ENCODE measurements at places on chromosomes 2 and 18. TPM values are rescaled to one million over a fixed set of nuclear protein-coding genes. Genes with fewer than 3 reads are reported as not detected.

DNA sequence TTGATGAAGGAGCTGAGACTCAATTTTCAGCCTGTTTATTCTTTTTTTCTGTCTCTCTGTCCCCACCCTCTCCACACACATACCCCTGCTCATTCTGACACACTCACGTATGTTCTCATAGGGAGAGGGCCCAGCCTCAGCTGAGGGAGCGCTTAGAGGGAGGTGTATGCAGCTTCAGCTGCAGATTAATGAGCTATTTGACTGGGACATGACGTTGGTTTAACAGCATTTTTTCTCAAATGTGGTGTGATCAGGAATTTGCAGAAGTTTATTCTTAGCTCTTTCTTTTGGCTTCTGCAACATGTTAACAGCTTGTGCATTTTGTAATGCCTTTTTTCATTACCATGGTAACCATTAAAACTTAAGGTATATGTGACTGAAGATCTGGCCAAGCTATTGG is 1547.1 kb upstream of the PIK3C3 start:
- DNase-seq: no peak

DNA sequence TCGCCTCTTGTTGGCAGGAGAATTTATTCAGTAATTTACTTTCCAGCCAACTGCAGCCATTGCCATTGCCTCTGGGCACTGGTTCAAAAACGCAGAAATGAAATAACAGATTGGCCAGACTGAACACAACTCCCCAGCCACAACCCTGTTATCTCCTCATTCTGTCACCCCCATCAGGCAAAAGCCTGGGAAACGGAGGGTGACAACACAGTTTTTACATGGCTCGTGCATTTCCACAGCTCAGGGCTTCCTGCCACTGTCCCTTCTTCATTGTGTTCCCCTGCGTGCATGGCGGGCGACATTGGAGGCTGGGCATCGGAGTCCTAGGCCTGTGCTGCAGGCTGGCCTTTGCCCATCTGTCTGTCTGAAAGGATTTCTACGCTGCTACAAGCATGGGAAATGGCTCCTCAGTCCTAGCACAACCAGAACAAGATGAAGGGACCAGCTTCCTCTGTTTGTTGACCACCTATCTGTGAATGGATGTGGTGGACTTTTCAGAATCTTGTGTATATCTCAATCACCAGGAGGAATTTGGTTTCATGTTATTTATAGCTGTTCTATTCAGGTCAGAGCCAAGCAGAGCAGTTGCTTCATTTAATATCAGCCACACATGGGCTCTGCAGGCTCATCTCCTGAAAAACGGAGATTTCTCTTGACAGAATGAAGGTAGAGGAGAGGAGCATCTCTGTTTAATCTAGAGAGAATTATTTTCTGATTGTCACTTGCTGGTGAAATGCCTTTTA is 107.0 kb downstream of the MGAT5 start:
- no peak for DNase-seq

- DNase-seq: no peak
Observed at GRCh38 chr2:102780467-102780866, 18.6 kb downstream of the TMEM182 start.

DNA sequence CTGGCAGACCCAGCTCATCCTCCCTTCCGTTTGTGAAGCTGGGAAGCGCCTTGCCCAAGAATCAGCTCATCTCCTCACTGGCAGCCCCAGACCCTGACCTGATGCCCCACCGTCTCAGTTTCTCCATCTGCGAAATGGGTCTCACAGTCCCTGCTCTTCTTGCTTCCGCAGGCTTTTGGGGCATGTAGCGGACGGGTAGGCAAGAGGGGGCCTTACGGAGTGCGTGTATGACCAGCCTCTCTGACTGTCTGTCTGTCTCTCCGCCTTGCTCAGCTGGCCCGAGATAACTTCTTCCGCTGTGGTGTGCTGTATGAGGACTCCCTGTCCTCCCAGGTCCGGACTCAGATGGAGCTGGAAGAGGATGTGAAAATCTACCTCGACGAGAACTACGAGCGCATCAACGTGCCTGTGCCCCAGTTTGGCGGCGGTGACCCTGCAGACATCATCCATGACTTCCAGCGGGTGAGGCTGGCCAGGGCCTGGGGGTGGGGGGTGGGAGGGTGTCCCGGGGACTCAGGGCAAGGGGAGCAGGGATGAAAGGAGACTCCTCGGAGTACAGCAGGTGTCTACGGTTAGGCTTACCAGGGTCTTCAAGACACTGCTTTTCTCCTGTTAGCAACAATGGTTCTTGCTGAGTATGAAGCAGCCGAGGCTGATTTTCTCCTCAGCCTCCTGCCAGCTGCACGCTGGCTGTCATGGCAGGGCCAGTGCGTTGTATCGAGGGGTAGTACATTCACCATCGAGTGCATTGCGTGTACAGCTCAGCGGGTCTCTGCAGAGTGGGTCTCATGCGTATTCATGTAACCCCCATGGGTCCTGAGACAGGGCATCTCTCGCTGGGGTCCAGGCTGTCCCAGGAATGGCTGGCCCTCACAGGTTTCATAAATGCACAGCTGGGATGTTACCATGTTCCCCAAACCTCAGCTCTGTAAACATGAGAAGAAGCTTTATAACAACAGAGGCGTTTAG is 10.9 kb downstream of the ITM2C start:
- no peak for DNase-seq

- no peak for DNase-seq
Observed at GRCh38 chr2:46082531-46083485, 214.4 kb upstream of the EPAS1 start.

GRCh38 chr2:98445177-98445682 is 572 bp downstream of the INPP4A start:
- DNase-seq: no peak

GRCh38 chr2:240518981-240519380 is 38.8 kb downstream of the ANKMY1 start:
- DNase-seq: no peak

DNA sequence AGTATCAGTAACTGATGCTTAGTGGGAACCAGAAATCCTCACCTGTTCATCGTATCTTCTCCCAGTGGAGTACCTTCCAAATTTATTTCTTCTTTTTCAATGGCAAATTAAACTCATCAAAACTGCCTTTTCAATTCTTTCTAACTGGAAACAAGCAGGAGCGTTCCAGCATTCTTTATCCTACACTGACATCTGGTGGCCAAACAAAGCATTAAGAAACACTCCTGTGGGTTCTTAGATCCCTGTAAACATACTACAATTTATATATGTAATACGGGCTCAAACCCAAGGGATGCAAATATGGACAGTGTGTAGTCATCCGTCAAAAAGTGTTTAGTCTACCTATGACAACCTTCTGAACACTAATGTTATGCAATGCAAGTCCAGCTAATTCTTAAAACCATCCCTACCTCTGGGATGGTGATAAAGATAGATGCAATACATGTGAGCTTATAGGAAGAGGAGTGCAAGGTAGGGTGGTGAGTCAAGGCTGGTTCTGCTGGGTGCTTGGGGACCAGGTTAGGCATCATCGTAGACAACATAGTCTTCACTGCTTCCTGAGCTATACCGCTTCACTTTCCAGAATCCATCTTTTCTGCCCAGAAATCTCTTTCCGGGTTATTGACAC is 375.0 kb downstream of the CTNNA2 start:
- DNase-seq: peak; percentile 20

DNA sequence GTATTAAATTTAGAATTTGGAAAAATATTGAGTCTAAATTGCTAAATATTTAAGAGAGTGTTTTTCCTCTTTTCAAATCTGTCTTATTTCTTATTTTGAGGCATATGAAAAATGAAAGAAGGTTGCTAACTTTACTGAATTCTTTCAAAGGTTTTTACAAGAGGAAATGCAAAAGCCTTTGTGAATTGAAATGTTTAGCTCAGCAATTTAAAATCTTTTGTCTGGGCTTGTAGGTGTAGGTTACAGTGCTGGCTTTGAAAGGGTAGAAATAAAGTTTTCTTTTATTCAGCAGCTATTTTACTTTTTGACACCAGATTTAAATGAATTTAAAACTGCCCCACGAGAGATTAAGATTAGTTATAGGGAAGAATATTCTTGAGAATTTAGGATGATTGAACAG is 192.0 kb downstream of the CDH7 start:
- DNase-seq: no peak

DNA sequence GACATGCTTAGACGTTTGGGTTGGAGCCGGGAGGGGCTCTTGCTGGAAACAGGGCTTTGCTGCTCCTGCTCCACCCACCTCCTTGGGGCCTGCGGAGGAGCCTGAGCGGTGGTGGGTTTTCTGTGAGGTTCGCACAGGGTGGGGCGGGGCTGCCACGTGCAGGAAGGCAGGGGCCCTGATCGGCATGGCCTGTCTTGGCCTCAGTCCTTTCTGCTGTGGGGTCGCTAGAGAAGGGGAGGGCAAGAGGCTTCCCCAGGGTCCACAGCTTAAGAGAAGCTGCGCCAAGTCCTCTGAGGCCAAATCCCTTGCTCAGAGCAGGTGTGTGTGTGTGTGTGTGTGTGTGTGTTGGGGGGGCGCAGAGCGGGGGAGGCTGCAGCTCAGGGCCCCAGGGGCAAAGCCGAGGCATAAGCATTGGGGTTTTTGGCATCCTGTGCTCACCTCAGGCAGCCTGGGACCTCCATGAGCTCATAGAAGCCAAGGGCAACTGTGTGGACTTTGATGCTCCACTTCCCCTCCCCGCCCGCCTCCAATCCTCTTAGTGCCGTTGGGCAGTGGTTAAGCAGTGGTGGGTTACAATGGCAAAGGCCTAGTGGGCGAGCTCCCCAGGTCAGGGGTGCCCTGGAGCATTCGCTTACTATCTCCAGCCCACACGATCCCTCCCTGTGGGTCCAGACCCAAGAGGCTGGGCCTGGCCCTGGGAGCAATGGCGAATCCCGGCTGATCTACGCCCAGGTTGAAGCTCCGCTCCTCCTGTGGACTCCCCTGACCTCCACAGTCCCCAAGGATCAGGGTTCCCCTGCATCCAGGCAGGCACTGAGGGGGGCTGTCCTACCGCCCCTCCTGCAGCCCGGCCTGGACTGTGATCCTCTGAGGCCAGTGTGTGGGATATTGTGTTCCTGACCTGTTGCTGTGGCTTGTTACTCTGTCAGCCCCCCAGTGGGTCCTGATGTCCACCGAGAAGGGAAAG is 28.9 kb downstream of the TOGARAM2 start:
- DNase-seq: no peak

GRCh38 chr18:62771494-62772270 is 56.3 kb downstream of the PHLPP1 start:
- no peak for DNase-seq

DNA sequence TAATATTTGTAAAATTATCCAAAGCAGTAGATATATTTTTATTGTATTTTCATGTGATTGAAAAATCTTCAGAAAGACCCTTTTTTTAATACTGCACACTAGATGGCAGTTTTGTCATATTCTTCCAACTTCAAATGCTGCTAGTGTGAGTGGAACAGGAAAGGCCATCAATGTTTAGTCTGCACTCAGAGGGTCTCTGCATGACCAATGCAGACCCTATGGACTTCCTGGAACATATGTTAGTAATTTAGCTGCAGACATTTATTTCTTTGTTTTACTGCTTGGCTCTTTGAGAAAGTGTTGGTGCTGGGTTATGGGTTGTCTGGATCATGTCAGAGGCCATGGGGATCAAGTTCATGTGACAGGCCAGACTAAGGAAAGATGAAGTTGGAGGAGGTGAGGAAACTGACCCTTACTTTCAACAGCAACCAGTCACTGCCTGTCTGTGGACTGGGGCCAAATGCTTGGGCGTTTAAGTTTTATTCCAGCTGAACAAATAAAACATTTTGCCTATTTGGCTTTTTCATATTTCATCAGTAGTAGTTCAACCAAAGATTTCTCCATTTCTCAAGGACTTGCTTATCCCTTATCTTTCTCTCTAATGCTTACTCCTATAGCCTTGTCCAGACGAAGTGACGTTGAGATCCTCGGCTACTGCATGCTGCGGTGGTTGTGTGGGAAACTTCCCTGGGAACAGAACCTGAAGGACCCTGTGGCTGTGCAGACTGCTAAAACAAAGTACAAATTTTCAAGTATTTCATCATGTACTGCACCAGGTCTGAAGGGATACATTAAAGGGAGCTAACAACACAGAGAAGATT is 84.8 kb downstream of the VRK2 start:
- no peak for DNase-seq

DNA sequence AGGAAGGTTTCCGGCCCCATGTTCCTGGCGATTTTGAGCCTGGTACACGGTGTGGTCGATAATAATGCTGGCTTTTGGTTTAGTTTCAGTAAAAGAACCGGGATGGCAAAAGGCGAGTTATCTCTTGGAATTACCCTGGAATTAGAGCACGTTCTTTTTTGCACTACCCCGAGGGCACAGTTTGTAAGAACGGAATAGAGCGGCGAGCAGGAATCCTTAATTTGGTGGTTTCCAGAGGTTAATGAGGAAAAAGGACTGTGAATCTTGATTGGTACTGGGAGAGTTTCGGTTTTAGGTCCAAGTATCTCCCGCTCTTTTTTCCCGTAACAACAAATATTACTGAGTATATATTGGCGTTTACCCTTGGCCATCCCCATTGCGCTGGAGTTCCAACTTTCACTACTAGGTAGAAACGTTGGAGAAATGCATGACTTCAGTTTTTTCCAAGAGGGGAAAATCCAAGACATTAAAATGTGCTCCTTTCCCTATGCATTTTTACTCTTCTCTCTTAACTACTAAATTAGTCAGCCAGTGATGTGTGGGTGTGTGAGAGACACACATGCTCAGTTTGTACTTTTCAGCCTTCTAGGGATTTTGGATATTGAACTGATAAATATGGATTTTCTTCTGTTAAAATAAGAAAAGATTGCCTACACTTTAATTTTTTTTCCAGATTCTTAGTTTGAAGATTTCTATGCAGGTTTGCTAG is 160.8 kb downstream of the AGPS start:
- peak; percentile 3 for DNase-seq

The GTF2A1L gene
- total RNA-seq: 0.29 TPM

The GALR1 gene
- not detected for total RNA-seq

The COX7A2L gene
- total RNA-seq: 147 TPM

The PTPRN gene
- total RNA-seq: 0.47 TPM

The SFT2D3 gene
- total RNA-seq: 7.3 TPM

The ARHGAP15 gene
- not detected for total RNA-seq

The GPR55 gene
- total RNA-seq: not detected

The KCNS3 gene
- 13.0 TPM for total RNA-seq

The AFF3 gene
- total RNA-seq: 5.8 TPM

The KCNF1 gene
- 2.3 TPM for total RNA-seq

The TUBA4B gene
- not detected for total RNA-seq

Data from glomerular endothelial cell (primary cell).